Stimulated activated CD8-positive, alpha-beta memory T cell treated with anti-CD3 and anti-CD28 coated beads, Interleukin-15, amount 100 ng/mL, for 48 hours (primary cell): ENCODE measurements at places on chromosomes 4 and X.

DNA sequence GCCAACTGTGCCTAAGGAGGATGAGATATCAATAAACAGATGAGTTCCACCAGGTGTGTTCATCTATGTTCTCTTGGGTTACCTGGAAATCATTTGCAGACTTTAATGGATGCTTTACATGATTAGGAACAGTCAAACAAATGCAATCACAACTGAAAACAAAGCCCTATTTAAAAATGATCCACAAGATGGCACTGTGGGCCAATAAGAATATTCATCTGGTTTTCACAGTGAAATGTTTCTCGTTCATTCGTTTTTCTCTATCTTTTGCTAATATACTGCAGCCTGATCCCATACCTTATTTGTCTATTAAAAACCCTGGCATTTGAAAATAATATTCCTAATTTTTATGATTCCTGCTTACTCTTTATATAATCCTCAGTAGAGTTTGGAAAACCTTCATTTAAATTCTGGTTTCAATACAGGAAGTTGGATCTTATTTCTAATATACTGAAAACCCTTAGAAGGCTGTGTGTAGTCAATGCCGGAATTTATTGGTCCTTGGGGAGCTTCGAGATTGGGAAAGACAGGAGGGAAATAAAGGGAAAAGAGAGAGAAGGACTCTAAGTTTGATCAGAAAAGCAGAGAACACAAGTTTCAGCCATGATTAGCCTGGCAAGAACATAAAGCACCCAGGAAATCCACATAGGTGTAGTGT is 63.8 kb upstream of the TAPT1 start:
- DNase-seq: no peak

- DNase-seq: no peak
Observed at GRCh38 chr4:24924309-24924781, 11.5 kb upstream of the CCDC149 start.

DNA sequence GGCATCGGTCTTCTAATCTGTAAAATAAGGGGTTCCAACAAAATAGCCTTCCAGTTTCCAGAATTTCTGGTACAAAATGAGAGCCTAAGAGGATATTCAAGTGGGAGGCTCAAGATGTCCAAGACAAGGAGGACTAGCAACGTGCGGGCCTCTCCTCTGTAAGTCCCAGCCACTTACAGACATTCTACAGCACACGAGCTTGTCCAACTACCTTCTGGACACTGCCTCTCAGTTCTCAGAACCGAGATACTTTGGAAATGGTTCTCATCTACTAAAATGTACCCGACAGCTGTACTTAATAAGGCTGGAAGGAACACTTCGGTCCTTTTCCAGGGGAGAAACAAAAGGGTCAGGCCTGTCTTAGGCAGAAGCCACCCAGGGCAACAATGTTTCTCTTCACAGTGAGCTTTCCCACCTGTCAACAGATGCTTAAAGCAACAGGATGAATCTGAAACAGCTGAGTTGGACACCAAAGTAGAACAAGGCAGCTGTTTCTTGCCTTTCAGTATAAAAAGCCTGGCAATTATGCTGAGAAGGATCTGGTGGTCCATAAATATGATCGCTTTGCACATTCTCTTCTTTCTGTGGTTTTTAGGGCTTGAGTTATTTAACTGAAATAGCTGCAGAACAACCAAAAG is 127.0 kb downstream of the HS6ST2 start:
- no peak for DNase-seq

GRCh38 chr4:175435381-175435783 is 376.7 kb downstream of the GPM6A start:
- no peak for DNase-seq

- no peak for DNase-seq
Observed at GRCh38 chrX:267771-268261, 13.4 kb upstream of the PLCXD1 start.

DNA sequence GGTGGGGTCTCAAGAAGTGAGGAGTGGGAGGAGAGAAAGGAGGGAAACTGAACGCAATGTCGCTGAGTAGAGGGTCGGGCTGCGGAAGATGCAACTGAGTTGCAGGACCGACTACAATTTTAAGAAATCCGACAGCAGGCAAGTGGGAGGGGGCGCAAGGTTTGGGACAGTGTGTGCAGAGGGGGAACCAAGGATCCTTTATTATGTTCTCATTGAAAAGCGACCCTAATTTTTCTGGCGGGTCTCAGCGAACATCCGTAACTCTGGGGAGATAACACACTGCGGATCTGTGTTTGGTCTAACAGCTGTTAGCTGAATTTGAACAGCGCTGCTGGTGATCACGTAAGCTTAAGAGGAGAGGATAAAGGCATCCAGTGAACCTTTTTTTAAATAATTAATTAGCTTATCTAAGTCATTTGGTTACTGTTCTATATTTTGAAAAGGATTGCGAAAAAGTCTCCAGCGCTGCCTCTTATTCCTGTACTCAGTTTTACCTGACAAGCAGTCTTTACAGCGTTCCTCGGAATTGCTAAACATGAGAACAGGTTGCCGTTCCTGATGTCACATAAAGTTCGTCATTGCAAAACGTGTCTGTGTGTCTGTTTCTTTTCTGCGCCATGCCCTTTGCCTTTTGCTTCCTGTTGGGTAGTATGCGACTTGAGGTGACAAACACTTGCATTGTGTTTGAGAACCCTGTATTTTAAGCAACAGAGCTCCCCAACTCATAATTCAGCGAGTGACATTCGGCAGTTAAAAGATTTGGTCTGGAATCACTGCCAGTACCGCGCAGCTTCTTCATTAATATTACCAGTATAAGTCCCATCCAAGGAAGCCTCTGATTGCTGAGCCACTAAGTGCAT is 1.3 kb downstream of the HTR2C start:
- no peak for DNase-seq

DNA sequence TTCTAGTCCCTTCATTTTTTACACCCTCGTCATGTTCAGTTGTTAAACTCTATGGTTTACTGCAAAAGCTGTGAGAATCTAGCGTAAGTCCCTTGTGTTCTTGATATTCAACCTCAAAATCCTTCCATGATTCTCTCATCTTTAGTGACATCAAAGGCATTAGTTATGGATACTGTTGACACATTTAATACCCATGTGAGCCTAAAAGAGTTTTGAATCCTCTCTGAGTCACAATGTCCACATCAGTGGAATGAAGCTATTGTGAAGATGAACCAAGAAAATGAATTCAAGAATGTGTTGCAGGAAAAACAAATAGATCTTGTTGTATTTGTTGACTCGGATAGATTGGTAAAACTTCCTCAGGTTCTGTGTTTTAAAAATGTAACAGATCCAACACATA is 394.7 kb upstream of the ATOH1 start:
- DNase-seq: no peak

- DNase-seq: no peak
Observed at GRCh38 chr4:127533028-127533700, 99.6 kb upstream of the INTU start.
